ENCODE measurements at places on chromosomes 5 and 9.

DNA sequence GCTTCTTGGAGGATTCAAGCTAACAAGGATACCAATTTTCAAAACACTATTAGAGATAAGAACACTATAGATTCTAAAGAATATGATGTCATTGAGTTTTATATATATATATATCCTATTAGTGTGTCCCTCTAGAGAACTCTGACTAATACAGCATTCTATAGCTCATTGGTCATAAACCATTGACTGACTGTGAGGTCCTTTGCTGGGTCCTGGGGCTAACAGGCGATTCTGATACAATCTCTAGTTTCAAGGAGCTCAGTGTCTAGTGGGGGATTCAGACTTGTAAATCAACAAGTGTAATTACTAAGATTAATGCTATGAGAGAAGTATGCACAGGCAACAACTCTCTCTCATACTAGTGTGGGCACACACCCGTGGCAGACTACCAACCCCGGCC is 234.5 kb downstream of the DENND1A start:
- no peak for DNase-seq

DNA sequence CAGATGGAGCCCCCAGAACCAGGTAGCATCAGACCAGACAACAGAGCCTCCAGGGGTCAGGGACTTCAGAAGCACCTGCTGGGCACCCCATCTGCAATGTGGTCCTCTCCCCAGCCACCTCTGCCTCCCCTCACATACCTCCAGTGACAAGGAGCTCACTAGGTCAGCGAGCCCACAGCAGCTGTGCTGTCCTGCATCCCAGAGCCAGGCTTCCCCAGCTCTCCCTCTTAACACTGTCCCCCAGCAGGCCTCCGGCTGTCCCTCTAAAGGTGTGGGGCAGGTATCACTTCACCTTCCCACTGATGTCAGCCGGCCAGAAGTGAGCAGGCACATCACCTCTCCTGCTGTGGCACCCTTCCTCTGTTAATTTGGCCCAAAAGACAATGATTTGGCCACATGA is 83.6 kb downstream of the LMX1B start:
- no peak for DNase-seq

DNA sequence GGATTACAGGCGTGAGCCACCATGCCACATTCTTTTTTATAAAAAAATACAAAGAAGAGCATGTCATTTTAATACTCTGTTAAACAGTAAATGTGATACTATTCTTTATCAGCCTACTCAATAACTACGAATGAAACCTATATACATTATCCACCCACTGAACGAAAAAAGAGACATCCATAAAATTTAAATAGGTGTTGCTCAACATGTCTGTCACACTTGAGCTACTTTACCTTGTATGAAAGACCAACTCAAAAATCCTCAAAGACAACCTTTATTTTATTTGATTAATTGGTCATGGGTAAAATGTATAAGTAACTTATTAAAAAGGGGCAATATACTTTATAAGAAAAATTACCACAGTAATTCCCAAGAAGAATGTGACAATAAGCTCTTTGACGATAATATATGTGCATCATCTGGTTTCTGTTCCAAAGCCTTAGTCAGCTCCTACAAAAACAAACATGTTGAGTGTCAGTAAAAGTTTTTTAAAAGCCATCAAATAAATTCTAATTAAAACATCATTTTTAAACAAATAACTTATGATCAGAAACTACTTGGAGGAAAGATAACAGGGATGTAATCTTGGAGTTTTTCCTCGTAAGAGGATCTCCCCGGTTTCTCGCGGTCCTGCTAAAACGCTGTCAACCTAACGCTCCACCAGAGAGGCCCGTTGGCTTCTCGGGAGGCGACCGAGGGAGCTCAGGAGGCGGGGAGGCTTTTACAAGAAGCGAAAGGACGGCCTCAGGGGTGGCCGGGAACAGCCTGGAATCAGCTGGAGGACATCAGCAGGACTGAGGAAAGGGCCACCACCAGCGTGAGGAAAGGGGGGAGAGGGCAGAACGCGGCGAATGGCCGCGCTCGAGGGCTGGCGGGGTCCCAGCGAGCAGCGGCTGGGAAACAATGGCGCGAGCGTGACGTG is 13.5 kb upstream of the ANKRD18B start:
- DNase-seq = peak; percentile 77

- DNase-seq = no peak
Observed at GRCh38 chr9:3879726-3880505, 354.1 kb upstream of the RFX3 start.

- no peak for DNase-seq
Observed at GRCh38 chr9:7154003-7154619, 396.3 kb downstream of the KDM4C start.

GRCh38 chr9:15572200-15572770 is 19.4 kb downstream of the CCDC171 start:
- no peak for DNase-seq

DNA sequence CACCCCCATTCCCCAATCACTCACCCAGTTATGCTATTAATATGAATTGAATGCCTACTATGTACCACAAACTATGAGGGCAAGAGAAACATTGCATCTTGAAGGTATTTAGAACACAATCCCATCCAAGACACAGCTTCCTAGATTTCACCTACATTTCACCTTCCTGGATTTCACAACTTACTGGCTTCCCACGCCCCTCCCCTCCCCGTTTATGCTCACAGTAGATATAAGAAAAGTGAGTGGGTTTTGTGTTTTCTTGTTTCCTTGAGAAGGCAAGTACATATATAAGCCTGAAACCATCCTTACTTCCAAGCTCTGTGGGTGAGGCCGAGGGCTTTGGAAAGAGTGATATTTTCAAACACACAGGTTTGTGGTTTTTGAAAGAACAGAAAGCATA is 465.0 kb downstream of the BNC2 start:
- DNase-seq = no peak

DNA sequence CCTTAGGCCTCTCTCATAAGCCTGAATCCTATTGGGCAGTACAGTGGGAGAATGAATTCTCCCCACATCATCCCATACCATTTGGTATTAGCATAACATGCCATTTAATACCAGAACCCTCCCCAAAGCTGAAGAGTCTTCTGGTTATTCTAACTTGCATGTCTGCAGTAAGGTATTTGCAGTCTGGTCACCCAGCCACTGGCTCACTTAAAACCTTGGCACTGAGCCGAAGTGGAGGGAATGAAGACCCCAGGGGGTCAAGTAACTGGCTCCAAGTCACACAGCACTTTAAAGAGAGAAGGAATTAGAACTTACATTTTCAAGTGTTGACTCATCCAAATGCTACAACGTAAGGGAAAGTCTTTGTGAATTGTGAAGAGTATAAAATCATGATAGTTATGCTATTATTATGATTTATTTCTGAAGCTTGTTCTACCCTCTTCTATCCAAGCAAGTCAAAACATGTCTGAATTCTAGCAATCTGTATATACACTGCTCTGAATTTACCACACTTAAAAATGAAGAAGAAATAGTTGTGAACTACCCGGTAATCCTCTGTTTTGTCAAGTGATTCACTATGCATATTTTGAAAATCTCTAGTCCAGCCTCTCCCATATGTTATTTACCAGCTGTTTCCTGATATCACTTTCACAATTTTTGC is 28.5 kb downstream of the GLRA1 start:
- no peak for DNase-seq

- DNase-seq = no peak
Observed at GRCh38 chr9:18795947-18796671, 236.9 kb downstream of the SAXO1 start.

DNA sequence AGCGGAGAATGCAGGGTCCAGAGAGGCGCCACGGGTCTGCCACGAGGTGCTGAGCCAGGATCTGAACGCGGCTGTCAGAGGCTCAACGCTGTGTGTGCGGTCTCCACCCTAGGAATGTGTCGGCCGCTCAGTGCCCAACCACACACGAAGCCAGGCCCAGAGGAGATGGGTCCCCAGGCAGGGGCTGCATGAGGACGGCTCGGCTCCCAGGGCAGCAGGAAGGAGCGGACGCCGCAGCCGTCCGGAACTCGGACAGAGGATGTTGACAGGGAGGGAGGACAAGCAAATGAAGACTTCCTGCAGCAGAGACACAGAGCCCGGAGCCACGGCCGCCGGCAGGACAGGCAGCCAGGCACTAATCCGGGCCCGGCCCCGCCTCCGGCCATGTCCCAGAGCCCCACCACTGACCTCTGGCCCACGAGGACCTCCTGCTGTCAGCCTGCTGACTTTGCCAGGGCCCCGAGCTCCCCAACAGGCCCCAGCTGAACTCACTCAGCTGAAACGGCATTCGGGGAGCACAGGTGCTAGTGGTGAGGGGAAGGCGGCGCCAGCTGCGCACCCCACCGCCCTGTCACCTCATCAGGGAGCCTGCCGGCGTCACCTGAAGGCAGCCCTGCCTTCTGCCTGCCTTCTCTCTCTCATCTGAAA is 12.7 kb downstream of the VAV2 start:
- peak; percentile 60 for DNase-seq

- no peak for DNase-seq
Observed at GRCh38 chr9:122562134-122562760, 9.3 kb downstream of the OR1N2 start.

DNA sequence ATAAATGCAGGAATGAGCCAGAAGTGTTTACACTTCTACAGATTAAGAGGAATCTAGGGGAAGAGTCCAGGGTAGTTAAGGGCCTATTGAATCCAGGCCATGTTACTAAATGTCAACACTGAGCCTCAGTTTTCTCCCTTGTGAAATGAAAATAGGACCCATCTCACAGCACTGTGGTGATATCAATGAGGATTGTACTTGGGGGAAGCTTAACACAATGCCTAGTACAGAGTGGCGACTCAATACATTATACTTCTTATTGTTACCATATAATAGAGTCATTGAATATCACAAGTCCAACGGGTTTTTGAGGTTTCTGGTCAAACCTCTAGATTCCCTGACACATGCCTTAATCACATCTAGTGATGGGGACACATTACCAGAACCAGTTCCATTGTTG is 4.6 kb downstream of the TRUB2 start:
- DNase-seq = no peak

- DNase-seq = no peak
Observed at GRCh38 chr5:40687321-40687720, 7.6 kb downstream of the PTGER4 start.

DNA sequence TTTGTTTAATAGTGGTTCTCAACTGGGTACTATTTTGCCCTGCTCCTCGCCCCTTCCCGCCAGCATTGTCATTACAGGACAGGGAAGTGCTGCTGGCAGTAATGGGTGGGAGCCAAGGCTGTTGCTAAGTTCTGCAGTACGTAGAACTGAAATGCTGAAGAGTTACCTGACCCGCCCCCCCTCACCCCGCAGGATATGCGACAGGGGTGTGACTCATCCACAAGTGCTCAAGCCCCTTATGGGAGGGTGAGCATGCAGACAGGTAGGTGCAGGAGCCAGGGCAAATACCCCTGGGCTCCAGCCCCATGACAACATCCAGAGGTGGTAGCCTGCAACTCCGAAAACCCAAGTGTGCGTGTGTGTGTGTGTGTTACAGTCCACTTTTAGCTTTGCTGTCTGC is 35.7 kb downstream of the LRRC70 start:
- DNase-seq = no peak

DNA sequence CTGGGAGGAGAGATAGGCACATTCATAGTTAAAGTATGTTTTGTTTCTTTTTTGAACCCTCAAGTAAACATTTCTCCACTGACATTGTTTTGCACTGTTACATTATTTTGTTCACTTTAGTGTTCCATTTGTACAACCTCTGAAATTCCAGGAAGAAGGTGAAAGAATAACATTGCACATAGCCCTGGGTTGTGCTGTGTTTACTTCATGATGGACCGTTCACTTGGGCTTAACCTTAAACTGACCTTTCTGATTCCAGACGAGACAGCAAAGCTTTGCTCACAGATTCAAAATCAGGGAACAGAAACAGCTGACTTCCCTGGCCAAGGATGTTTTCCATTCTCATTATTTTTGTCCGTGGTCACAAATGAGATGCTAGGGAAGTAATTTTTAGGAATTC is 42.8 kb upstream of the GDNF start:
- DNase-seq = no peak

DNA sequence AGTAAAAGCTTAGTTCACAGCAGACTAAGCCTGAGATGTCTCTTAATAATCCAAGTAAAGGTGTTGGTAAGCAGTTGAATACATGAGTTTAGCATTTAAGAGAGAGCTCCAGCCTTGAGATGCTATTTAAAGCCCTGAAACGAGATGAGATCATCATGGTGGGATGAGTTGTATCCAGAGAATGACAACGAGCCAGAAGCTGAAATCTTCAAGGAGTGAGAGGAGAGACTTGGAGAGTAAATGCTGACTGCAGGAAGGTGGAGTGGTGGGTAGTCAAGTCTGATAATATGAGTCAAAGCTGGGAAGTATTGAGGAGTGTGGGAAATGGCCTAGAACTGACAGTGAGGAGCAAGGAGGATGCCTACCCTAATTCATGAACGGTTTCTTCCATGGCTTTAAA is 53.7 kb downstream of the PLAC8L1 start:
- no peak for DNase-seq

DNA sequence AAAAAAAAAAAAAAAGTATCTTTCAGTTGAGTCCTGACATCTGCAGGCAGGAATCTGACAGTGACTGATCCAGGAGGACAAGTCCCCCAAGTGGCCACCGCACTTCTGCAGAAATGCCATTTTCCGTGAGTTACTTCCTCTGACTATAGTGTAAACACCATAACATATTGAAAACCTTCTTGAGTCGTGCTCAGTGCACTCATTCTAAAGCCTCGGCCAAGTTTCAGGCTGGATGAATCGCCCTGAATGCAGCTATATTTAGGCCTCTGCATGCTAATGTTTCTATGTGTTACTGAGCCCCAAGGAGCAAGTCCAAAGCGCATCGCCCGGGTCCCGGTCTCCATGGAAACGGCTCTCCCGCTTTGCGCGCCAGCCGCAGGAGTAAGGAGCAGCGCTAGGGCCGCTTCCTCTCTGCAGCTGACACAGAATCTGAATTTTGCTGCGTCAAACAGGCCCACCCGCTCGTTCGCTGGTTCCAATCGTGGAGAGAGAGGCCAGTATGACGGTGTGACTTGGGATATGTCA is 335.4 kb downstream of the MSX2 start:
- DNase-seq = peak; percentile 40

GRCh38 chr5:174624733-174625522 is 99.5 kb upstream of the MSX2 start:
- DNase-seq = no peak

GRCh38 chr9:134099123-134099761 is 31.4 kb upstream of the BRD3 start:
- DNase-seq = no peak

DNA sequence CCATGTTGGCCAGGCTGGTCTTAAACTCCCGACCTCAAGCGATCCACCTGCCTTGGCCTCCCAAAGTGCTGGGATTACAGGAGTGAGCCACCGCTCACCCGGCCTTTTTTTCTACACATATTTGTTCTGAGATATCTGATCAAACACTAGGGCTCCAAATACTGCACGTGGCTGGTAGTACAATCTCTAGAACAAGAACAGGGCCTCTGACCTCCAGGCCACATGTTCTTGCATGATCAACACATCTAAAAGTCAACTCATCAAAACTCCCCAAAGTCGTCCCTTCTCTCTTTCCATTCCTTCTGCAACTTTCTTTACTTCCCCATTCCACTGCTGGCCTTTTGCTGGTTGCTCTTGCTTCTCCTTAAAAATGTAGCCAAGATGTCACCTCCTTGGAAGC is 113.3 kb upstream of the LHFPL2 start:
- DNase-seq = no peak

GRCh38 chr9:135666534-135667462 is 3.7 kb downstream of the LCN9 start:
- DNase-seq = no peak

- DNase-seq = no peak
Observed at GRCh38 chr9:13790055-13790454, 510.6 kb upstream of the MPDZ start.
